Stimulated activated CD8-positive, alpha-beta memory T cell treated with anti-CD3 and anti-CD28 coated beads, Interleukin-2, amount 100 ng/mL, for 1 hour (primary cell): ENCODE measurements at places on chromosomes 1 and 21.

- DNase-seq, result no peak
These were observed 19.1 kb upstream of the SLC5A9 start for GRCh38 chr1:48203287-48203900.

DNA sequence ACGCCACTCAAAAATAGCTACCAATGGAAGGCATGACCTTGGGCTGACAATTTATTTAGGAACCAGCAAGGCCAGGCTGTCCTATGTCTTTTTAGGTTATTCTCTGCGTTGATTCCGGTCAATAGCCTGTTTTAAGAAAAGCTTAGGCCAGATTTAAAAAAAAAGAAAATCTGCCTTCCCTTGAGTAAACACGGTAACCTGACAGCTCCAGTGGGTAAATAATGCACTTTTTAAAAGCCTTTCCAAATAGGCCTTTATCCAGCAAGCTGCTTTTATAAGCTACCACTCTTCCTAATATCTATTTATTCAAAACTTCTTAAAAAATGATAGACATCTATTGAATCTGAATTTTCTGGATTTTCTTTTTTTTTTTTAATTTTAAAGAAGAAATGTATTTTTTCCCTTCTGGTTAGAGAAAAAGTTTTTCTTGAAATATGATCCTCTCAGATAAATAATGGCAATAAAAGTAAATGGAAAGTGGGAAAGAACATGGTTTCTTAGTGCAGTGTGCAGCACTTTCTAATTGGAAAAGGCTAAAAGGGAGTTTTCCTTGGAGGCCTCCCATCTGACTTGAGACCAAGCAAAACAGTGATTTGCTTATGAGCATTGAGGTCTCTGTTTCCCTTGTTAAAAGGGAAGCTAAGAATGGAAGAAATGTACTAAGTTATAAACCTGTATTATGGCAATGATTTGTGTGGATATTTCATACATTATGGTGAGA lies 281.0 kb upstream of the RUNX1 start:
- DNase-seq, result no peak

DNA sequence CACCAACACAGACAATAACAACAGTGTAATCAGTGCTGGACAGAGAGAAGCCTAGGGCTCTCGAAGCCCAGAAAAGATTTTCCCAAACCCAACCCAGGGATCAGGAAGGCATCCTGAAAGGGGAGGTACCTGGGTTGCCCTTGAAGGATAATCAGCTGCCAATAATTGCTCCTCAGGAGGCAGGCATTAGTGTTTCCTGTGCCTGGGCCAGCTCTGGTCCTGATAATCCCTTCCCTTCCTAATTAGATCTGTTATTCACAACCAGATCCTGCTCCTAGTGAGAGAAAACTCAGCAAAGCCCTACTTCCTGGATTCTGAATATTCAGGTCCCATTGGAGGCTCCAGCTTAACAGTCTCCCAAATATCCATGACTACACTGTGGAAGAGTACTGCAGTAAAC lies 117.4 kb downstream of the DMRTA2 start:
- DNase-seq, result no peak

DNA sequence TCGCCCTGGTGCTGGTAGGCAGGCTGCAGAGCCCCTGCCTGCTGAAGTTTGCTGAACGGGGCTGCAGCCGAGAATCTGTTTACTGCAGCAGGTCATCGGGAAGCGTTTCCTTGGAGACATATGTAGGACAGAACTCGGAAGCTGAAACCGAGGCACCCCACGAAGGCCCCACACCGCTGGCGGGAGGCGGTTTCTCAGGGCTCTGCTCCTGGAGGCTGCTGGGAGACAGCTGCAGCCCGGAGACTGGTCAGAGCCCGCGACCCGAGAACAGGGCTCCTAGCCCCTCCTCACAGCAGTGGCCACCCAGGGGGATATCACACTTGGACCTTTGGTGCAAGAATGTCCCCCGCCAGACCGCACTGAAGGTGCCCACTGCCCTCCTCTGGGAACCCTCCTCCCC lies 12.7 kb upstream of the PLCH2 start:
- no peak for DNase-seq

- DNase-seq, result no peak
These were observed 40.3 kb upstream of the CCSAP start for GRCh38 chr1:229383188-229383587.

DNA sequence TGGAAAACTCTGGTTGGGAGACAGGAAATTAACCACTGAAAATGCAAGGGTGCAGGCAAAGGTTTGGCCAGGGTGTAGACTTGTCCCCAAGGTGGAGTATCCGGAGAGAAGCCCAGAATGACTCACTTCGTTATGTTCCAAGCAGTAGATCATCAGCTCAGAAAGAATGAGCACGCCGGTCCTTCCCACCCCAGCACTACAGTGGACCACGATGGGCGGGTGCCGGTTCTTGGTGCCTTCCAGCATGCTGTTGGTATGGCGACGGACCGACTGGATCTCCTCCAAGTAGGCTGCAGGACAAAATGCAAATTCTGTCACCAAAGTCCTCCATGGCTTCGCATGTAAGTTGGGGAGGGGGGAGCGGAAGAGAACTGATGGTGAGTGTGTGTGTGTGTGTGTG lies 83.4 kb downstream of the SMYD2 start:
- no peak for DNase-seq

GRCh38 chr1:57254022-57254421 lies 169.8 kb downstream of the DAB1 start:
- no peak for DNase-seq

GRCh38 chr1:88228114-88228513 lies 456.0 kb upstream of the PKN2 start:
- no peak for DNase-seq

- no peak for DNase-seq
These were observed at the start of gene NLRP3 for GRCh38 chr1:247415423-247416361. NLRP3 (plus strand) TSS chr1:247416173; CDS start chr1:247418801, 2,628 bp downstream.

DNA sequence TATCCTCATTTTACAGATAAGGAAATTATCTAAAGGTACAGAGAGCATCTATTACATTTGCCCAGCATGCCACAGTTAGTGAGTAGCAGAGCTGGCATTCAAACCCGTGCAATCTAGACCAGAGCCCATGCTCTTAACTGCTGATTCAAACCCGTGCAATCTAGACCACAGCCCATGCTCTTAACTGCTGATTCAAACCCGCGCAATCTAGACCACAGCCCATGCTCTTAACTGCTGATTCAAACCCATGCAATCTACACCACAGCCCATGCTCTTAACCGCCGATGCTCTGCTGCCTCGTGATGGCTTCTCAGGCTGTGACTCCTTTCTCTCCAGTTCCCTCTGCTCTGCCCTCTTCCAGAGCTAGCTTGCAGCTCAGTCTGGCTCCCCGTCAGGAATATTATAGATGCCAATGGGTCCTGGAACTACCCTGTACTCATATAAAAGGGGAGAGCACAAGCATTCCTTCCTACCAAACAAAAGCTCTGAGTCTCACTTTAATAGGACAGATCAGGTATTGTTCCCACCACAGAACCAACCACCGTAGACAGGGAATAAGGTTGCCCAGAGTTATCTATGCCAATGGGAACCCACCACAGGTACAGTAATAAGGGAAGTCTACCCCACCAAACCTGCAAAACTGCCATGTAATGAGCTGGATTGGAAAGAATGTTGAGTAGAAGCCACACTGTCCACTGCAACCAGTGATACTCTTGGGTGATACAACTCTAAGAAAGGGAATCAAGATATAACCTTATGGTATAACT lies 78.4 kb downstream of the SMYD3 start:
- no peak for DNase-seq

DNA sequence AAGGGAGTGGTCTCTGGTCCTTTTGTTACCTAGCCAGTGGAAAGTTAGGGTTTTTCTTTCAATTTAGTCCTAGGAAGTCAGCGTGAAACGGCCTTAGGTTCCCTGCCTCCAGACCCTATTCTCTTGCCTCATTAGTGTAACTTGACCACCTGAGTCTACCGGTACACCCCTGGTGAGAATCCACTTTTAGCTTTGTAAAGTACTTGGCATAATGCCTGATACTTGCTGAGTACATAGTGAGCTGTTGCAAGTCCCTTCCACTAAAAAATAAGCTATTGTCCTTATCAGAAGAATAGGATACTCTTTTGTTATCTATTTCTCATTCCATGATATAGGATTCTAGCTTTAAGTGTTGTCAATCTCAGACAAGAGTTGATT lies 228.8 kb downstream of the ST6GALNAC3 start:
- DNase-seq, result no peak

DNA sequence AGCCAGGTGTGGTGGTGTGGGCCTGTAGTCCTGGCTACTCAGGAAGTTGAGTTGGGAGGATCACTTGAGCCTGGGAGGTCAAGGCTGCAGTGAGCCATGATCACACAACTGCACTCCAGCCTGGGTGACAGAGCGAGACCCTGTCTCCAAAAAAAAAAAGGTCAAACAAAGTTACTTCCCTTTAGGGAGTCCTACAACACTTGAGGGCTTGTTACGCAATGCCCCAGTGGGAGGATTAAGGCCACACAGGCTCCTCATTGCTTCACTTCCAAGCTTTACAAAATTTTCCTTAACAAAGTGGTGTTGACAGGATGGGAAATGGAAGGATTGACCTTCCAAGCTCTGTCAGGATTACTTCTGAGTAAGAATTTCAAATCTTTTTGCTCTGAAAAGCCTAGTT lies 6.2 kb upstream of the EXTL1 start:
- no peak for DNase-seq

DNA sequence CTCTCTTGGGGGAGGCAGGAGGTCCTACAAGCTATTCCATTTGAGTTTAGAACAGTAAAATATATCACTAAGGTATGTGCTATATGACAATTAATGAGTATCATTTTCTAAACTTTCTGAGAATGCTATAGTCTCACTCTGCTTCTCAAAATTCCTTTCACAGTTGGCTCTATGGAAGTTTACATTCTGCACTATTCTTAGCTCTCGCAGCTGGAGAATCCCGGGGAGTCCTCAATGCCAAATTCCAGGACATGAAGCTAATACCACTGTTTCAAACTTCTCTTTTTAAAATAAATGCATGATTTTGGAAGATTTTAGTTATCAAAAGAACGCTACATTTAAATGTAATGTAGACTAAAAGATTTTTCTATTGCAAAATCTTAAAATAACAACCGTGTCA lies 22.4 kb upstream of the PALMD start:
- no peak for DNase-seq

DNA sequence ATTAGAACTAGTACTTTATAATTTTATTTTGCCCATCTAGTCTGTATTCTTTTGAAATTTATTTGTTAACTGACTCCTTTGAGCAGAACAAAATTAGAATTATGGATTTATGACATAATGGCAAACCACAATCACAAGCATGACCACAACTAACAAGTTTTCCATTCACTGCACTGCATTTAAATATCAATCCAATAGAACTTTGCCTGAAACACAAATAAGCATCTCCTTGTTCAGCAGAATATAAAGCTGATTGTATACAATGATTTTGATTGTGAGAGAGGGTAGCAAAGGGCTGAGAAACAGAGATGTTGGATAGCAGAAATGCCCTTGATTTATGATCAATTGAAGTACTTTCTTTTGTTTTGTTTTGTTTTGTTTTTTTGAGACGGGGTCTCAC lies 495.5 kb upstream of the RGS18 start:
- DNase-seq, result no peak

DNA sequence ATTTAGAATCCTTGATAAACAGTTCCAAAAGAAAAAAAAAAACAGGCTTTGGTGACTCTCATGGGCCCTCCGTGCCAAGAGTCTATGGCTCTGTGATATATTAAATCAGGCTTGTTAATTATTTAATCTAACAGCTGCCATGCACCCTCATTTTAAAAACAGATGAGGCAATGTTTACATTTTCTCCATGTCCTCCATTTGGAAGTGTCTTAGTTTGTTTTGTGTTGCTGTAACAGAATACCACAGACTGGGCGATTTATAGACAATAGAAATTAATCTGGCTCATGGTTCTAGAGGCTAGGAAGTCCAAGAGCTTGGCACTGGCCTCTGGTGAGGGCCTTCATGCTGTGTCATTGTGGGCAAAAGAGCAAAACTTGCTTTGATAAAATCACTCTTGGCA lies 58.0 kb downstream of the B3GALT5 start:
- no peak for DNase-seq

- DNase-seq, result no peak
These were observed 7.8 kb upstream of the CHAF1B start for GRCh38 chr21:36377391-36377842.

DNA sequence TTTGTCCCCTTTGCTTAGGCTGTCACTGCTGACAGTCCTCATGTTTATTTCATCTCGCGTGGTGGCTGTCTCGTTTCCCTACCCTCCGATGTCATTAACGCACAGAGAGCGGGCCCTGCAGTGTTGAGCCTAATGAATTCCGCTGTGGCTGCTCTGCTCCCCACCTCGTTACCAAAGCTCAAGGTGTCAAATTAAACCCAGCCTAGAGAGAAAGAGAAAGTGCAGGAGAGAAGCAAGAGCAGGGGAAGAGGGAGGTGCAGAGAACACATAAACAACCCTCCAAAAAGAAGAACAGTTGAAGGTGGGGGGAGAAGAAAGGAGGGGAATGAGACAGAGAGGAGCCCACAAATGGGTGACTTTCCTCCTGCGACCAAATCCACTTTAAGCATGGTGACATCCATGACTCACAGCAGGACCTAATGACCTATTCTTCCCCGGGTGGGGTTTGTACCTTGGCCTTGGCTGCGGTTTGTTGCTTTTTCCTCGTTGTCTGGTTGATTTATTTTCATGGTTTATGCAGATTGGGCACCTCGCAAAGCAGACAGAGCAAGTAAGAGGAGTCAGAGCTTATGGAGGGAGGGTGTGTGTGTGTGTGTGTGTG lies 92.5 kb downstream of the PBX1 start:
- no peak for DNase-seq

DNA sequence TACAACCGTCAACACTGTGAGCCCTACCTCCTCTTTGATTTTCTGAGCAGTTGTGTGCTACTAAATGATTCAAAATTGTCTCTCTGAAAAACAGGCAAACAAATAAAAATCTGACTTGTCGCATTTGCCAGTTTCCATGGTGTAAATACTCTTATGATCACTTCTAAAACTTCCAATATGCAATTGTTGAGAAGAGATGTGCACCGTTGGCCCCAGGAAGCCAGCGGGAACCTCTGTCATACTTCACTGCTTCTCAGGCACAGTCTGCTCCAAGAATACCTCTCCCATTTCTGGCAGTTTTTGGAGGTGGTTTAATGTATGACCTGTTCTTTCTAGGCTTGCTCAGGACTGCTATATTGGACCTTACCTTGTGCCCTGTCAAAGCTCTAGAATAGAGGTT lies 196.0 kb upstream of the NCAM2 start:
- no peak for DNase-seq

GRCh38 chr1:228011721-228012311 lies 5.0 kb downstream of the WNT3A start:
- DNase-seq, result no peak

- no peak for DNase-seq
These were observed 21.6 kb downstream of the TCEA3 start for GRCh38 chr1:23403038-23403336.

GRCh38 chr1:198559362-198559761 lies 18.9 kb upstream of the ATP6V1G3 start:
- no peak for DNase-seq
